ENCODE measurements at places on chromosomes 12 and 14.

DNA sequence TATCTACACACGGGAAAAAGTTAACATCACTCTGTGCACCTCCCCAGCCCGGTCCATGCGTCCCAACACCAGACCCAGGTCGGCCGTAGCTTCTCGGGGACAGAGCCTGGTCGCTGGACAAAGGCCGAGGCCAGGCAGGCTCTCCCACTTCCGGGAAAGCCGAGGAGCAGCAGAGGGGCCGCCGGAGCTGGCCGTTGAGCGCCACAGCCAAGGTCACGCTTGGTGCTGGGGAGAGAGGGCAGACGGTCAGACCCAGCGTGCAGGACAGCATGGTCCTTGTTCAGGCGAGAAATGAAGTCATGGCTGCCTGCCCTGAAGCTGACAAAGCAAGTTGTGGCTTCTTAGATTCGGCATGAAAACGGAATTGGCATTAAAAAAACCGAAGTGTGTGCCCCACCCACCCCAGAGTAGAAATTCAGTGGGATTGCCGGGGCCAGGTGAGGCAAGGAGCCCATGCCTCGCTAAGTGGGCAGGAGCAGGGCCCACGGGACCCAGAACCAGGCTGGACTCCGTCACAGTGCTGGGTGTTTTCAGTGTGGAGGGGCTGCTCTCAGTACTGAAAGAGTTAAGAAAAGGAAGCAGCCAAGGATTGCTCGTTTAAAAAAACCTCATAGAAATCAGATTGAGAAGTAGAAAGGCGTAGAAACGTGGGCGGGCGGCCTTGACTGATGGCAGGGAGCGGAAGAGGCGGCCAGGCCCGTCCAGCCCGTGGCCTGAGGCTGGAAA, 4.3 kb downstream of the ARL6IP4 start:
- DNase-seq: no peak

DNA sequence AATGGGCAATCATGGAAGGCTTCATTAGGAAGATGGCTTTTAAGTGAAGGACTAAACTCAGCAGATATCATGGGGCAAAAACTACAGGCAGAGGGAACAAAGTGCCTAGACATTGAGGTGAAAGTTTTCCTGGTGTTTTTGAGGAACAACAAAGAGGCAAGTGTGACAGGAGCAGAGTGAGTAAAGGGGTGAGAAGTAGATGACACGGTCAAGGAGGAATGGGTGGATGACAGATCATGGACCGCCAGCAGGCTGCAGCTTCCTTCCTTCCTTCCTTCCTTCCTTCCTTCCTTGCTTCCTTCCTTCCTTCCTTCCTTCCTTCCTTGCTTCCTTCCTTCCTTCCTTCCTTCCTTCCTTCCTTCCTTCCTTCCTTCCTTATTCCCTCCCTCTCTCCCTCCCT, 108.3 kb downstream of the TRHDE start:
- no peak for DNase-seq

GRCh38 chr12:77722536-77722935, 108.2 kb upstream of the NAV3 start:
- DNase-seq: no peak

- DNase-seq: peak; percentile 15
These were observed 17.4 kb downstream of the TMPO start for GRCh38 chr12:98532687-98533304.

- no peak for DNase-seq
These were observed 2.3 kb downstream of the KLRG1 start for GRCh38 chr12:8991371-8992345.

- no peak for DNase-seq
These were observed 5.7 kb downstream of the YBX3 start for GRCh38 chr12:10717410-10717809.

- DNase-seq: no peak
These were observed 70.0 kb downstream of the SLC38A6 start for GRCh38 chr14:61051051-61051450.

Data from H54 (cell line).